Activated CD8-positive, alpha-beta memory T cell treated with anti-CD3 and anti-CD28 coated beads, Interleukin-2, amount 10 ng/mL, durations not matched to agents 7 days and 5 days (primary cell): ENCODE measurements at places on chromosomes 1 and 21. TPM values are rescaled to one million over a fixed set of nuclear protein-coding genes. Genes with fewer than 3 reads are reported as not detected.

DNA sequence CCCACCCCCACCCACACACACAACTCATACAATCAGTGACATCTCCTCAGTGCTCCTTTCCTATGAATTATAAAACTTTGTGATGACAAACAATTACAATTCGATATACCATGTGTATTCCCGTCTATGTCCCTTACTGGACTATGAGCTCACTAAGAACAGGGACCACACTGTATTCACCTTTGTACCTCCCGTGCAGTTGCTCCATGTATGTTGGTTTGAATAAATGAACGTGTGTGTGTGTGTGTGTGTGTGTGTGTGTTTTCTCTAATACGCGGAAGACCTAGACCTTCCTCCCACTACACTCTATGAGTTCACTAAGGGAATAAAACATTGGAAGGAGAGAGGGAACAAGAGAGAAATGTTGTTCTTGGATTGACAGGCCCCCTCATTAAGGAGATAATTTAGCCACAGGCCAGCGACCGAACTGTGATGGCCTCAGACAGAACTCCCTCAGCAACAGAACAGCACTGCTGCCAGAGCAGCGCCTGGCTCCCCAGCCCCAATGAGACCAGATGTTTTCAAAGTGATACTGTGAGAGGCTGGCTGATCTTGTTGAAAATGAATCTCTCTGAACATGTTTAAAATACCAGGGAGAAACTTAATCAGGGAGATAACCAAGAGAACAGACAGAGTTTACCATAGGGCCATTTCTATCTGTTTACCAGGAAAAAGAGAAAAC is 21.7 kb downstream of the BCAR3 start:
- DNase-seq = no peak

DNA sequence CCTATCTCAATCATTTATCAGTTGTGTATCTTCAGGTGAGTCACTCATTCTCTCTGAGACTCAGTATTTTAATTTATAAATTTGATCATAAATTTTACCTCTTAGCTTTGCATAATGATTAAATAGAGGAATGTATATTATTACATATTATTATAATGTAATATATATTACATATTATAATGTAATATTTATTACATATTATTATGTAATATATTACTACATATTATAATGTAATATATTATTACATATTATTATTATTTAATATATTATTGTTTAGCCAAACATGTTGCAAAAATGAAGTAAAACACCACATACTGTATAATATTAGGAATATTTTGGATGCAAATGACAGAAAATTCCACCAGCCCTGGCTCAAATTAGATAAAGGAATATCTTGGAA is 104.7 kb upstream of the NFIA start:
- no peak for DNase-seq

GRCh38 chr1:114712977-114713376 is 3.6 kb downstream of the NRAS start:
- no peak for DNase-seq

DNA sequence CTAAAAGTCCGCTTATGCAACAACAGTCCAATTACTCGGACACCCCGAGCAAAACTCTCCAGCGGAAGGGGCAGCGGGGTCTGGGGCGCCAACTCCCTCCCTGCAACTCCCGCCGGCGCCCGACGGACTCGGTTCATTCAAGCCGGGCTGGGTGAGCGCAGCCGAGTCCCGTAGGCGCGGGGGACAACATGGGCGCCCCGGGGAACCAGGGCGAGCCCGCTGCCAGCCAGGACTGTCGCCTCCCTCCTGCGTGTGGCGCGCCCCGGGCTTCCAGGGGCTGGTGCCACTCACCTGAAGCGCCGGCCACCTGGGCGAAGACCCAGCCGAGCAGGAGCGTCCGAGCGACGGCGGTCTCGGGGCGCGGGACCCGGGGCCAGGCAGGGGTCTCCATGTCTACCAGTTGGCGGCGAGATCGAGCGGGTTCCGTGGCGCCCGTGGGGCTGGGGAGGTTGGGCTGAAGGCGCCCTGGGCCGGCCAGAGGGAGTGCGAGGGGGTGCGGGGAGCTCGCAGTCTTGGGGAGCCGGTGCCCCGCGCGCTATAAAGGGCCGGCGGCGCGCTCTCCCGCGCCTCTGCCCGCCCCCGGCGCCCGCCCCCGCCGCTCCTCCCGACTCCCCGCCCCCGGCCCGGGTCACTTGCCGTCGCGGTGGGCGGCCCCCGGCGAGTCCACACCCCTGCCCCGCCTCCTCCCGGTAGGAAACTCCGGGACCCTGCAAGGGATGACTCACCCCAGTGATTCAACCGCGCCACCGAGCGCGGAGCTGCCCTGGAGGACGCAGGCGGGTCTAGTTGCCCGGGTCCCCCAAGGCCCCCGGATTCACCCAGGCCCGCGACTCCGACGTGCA is at the start of gene F3:
Gene F3 (minus strand): TSS at position 514 of the 842 bp plus-strand sequence. CDS start 123 bp downstream, at position 391.
- peak; percentile 84 for DNase-seq

DNA sequence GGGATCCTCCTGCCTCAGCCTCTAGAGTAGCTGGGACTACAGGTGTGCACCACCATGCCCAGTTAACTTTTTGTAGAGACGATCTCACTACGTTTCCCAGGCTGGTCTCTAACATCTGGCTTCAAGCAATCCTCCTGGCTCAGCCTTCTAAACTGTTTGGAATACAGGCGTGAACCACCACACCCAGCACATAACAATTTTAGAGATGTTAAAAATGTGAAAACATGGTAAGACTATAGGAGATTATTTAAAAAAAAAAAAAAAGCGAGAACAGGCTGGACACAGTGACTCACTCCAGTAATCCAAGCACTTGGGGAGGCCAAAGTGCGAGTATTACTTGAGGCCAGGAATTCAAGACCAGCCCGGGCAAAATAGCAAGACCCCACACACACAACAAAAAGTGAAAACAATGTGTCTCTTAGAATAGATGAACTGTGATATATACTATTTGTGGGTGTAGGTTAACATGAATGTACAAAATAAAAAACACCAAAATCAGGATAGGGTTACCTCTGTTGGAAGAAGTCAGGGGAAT is 19.6 kb downstream of the CCDC18 start:
- no peak for DNase-seq

- DNase-seq = no peak
These were observed 86.7 kb upstream of the MARK1 start for GRCh38 chr1:220441211-220441610.

GRCh38 chr1:184395937-184396480 is 9.2 kb downstream of the C1orf21 start:
- DNase-seq = no peak

- DNase-seq = no peak
These were observed 316.8 kb upstream of the SNX7 start for GRCh38 chr1:98344731-98345130.

DNA sequence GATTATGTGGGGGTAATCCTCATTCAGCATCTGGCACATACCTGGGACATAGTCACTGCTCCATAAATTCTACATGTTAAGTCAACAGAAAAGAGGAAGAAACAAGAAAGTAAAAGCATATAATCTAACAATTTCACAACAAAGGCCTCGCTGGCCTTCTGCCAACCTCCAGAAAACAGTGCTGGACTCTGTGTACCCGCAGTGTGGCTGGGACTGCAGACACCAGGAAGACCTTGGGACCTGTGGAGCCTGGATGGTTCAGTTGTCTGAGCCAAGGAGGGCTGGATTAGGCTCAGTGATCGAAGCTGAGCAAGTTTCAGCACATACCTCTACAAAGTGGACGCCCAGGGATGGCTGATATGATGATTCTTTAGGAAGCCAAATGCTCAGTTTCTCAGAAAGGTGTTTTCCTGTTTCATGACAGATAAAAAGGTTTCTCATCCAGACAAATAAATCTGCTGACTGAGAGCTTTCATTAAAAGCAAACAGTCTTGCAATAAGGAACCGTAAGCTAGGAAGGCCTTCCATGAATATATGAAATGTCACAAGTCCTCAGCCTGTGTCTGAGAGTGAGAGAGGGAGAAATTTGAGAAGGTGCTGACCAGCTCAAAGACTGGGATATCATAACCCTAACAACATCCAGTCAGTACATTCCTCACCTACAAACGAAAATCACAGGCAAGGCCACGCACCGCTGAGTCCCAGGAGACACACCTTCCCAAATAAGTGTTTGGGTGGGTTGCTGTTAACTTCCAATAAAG is 48.4 kb downstream of the CAPZB start:
- DNase-seq = no peak

GRCh38 chr1:58815069-58815685 is 31.3 kb upstream of the JUN start:
- DNase-seq = peak; percentile 75

DNA sequence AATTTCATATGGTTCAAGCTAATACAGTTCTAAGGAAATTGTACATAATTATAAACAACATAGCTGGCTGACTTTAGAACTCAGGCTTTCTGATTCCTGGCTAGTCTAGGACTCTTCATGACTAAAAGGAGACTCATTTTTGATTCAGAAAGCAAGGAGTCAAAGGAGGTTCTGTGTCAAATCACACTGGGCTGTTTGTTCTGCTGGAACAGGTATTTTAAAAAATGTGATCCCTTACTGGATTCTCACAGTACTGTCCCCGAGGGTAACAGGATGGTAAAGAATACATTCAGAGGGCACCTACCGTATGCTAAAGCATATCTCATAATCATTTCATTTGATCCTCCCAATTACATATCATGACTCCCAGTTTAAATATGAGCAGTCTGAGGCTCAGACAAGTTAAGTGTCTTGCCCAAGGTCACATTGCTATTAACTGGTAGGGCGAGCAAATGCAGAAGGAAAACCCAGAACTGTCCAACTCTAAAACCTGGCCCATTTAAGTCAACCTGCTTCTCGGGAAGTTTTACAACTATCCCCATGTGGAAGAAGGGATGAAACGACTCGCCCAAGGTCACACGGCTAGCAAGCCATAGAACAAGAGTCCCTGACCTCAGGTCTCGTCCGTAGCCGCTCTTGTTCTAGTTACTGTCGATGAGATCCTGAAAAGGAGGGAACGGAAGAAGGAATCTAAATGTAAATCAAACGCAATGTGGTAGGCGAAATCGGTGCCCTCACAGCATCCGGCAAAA is 675 bp downstream of the MYSM1 start:
- no peak for DNase-seq

GRCh38 chr1:119380983-119381662 is 12.5 kb downstream of the HAO2 start:
- no peak for DNase-seq

DNA sequence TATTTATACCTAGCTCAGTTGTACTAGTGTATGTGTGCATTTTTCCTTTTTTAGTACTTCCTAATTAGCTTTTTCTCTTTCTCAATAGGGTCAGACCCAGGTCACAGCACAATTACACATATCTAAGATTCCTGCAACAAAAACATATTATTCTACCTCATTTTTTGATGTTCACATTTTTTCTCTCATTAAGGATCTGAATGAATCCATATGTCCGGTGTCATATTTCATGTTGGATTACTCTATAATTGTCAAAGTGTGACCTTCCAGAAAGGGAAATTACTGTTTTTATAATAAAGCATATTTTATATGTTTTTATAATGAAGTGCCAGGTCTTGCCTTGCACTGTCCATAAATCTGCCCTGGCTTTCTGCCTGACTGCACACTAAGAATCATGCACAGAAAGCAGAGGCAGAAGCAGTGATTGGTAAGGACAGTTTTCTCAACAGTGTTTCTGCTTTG is 143.7 kb downstream of the KCNT2 start:
- DNase-seq = no peak

GRCh38 chr1:58621391-58621790 is 44.3 kb upstream of the TACSTD2 start:
- no peak for DNase-seq

DNA sequence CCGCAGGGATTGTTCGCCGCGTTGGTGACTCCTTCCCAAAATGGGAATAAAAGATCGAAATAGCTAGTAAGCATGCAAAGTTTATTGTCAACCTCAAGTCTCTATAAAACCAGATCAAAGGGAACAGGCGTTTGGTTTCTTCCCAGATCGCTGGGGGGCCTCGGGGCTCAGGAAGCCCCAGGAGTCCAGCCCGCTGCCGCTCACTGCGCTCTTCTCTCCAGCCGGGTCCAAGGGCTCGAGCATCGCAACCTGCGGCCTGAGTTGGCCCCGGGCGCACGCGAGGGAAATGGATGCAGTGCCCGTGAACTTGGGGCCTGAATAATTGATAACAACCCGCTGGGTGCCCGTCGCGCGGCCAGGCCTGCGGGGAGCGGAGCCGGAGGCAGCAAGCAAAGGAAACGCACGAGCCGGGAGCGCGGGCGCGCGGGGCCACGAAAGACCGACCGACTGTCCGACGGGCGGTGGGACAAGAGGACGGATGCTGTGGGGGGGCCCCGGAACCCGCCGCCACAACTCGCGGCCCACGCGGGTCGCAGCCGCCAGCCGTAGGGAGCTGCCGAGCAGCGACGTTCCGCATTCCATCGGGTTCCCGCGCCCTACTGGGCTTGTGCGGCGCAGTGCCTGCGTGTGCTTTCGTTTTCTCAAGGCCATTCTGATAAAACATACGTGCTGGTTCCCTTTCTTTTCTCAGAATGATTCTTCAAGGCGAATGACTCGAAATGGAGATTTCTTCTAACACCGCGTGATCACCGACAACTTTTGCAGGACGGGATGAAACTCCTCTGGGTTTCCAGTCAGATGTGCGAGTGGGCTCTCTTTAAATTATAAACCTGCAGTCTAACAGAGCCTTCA is 14.0 kb upstream of the ALX3 start:
- DNase-seq = peak; percentile 46

DNA sequence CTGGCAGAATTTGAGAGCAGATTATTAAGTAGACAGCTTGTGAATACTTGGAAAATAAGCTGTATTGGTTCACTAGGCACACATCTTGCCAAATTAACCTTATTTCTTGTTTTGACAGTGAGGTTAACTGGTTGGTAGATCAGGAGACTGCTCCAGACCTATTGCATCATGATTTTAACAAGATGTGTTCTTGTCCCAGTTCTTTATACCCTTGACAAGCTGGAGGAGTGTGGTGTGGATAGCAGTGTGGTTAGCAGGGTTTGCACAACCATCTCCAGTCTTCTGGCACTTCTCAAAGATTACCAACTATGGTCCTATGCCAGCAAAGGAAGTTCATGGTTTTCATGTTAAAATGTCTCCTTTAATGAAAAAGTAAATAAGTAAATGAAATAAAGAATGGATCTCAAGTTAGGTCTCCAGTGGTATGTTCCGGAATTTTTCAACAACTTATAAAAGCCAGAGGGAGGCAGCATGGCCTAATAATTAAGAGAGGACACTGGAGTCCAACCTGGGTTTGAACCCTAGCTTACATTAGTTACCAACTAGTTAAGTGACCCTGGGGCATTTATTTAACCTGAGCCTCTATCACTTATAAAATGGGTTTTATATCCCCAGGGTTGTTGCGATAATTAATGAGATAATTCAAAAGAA is 34.1 kb downstream of the DDX20 start:
- DNase-seq = no peak

DNA sequence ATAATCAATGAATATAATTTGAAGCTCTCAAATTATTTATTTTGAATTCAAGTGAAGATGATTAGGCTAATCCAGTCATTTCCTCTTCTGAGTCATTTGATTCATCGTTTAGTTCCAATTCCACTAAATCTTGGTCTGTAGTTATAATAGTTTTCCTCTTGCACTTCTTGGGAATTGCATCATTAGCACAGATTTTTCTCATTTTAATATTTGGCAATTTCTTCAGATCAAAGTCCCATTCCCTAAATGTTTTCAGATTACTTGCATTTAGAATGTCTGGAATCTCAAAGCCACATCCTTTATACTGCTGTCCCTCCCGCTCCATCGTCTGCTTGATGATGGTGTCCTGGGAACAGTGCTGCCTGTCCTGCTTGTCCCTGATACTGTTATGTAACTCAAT is 43.5 kb downstream of the MAST2 start:
- DNase-seq = no peak

The PALMD gene
- not detected for total RNA-seq

The LIN28A gene
- total RNA-seq = not detected

The PTGS2 gene
- total RNA-seq = not detected
